ENCODE measurements at places on chromosomes 4 and X.
A peak's percentile ranks its signal among the peaks of the same experiment; 100 is the strongest.

- DNase-seq: no peak
These were observed 872 bp downstream of the G6PD start for GRCh38 chrX:154545673-154546274.

DNA sequence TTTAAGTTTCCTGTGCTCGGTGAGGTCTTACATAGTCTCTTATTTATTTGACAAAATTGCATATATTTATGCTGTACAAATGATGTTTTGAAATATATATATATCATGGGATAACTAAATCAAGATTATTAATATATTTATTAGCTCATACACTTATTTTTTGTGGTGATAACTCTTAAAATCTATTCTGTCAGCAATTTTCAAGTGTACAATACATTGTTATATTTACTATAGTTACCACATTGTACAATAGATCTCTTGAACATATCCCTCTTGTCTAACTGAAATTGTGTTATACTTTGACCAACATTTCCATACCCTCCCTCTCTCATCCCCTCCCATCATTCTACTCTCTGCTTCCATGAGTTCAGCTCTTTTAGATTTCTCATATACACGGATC, 516.6 kb upstream of the LCORL start:
- no peak for DNase-seq

DNA sequence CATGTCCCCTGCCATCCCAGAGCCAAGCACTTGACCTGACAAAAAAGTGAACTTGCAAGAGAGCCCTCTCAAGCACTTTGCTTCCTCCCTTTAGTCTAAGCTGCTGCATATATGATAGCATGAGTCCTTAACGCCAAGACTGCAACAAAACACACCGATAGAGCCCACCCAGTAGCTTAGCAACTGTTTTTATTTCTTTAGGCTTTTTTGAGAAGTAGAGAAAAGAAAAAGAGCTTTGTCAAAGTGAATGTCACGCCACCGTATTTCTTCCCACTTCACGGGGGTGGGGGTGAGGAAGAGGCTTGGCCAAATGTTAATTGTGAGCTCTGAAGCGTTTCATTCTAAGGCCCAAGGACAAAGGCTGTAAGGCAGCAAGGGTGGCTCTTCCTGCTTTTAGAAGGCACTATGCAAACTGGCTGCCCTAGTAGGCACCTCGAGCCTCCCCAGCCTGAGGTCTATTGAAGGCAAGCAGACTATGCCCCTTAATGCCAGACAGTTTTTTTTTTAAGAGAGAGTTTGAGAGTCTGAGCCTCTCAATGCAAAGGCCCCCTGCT, 138.6 kb downstream of the HS6ST2 start:
- no peak for DNase-seq

DNA sequence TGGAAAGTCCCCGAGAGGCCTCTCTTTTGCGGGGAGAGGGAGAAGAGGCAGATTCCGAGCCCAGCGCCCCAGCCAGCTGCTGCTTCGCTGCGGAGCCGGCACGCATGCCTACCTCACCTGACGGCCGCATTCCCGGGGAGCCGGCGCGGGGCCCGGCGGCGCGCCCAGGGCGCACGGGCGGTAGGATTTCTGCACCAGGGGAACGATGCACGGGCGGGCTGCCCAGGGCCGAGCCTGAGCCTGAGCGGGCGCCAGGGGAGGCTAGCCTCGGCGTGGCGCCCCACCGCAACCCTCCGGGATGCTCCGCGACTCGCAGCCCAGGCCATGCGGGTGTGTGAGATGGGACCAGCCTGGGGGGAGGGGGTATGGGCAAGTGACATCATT, 81.3 kb upstream of the SCML1 start:
- no peak for DNase-seq

GRCh38 chrX:38363046-38363445, 10.6 kb downstream of the OTC start:
- DNase-seq: no peak

DNA sequence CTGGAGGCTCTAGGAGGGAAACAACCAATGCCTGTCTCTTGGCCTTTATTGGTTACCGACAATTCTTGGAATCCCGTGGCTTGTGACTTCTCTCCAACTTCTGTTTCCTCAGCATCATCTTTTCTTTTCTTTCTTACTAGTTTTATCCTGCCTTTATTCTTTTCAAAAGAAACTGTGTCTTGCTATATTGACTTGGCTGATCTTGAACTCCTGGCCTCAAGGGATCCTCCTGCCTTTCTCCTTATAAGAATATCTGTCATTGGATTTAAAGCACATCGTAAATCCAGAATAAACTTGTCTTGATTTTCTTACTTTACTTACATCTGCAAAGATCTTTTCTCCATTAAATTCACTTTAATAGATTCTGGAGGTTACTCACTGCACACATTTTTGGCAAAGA, 49.9 kb upstream of the UGT2B10 start:
- DNase-seq: no peak

DNA sequence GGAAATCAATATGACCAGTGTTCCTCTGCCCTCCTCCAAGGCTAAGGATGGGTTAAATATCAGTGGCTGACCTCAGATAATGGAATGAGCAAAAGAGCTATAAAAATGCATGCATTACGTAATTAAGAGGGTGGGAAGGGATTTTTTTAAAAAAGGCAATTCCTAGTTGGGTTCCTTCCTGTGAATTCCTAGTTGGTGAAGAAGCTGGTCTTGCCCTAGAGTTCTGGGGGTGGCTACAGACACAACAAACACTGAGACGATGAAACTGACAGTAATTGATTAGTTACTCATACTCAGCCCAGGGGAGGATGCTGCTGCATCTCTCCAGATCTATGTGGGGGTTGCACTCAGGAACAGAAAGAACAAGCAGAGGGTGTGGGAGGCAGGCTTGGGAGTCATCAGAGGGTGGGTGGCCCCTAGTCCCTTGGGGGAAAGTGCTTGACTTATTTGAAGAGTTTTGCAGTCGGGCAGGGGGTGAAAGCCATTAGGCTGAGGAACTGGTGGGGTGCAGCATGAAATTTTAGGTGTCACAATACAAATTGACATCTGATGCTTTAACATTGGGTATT, 662.0 kb upstream of the FRG1 start:
- no peak for DNase-seq

DNA sequence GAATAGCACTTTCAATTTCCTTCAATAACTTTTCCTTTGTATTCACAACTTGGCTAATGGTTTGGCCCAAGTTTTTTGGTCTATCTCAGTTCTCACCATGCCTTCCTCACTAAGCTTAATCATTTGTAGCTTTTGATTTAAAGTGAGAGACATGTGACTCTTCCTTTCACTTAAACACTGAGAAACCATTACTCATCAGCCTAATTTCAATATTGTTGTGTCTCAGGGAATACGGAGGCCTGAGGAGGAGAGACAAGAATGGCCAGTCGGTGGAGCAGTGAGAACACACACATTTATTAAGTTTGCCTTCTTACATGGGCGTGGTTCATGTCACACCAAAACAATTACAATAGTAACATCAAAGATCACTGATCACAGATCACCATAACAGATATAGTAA, 56.7 kb downstream of the TSPAN5 start:
- peak; percentile 41 for DNase-seq

Data from A172 (cell line).